Hematopoietic multipotent progenitor cell treated with erythropoietin and hydrocortisone succinate and interleukin-3 and kit ligand, for 4 days (in vitro differentiated cells): ENCODE measurements at places on chromosomes 5 and 9.

DNA sequence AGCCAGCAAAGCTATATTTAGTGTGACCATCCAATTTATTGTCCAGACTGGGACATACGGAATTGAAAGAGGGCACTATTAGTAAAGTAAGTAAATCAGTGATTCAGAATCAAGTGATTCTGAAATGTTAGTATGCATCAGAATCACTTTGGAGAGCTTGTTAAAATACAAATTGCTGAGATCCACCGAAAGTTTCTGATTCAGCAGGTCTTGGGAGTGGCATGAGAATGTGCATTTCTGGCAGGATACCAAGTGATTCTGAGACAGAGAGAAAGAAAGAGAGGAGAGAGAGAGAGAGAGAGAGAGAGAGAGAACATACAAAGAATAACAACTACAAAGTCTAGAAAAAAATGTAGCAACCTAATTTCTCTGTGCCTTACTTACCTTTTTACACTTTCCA is 65.4 kb upstream of the ASTN2 start:
- DNase-seq = no peak

DNA sequence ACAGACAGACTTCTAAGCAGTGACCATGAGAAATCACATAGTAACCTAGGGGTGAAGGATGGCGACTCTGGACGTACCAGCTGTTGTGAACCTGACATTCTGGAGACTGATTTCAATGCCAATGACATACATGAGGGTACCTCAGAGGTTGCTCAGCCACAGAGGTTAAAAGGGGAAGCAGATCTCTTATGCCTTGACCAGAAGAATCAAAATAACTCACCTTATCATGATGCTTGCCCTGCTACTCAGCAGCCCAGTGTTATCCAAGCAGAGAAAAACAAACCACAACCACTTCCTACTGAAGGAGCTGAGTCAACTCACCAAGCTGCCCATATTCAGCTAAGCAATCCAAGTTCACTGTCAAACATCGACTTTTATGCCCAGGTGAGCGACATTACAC is 38.0 kb upstream of the CCDC152 start:
- DNase-seq = peak; percentile 78

GRCh38 chr5:133455676-133456075 is 156.7 kb downstream of the FSTL4 start:
- no peak for DNase-seq

- no peak for DNase-seq
Observed at GRCh38 chr5:164941132-164941531, 1435.7 kb downstream of the MAT2B start.

GRCh38 chr9:109640580-109641371 is 139.2 kb upstream of the PALM2AKAP2 start:
- DNase-seq = peak; percentile 59
